AG09319 (cell line): ENCODE measurements at places on chromosomes 4 and X.

DNA sequence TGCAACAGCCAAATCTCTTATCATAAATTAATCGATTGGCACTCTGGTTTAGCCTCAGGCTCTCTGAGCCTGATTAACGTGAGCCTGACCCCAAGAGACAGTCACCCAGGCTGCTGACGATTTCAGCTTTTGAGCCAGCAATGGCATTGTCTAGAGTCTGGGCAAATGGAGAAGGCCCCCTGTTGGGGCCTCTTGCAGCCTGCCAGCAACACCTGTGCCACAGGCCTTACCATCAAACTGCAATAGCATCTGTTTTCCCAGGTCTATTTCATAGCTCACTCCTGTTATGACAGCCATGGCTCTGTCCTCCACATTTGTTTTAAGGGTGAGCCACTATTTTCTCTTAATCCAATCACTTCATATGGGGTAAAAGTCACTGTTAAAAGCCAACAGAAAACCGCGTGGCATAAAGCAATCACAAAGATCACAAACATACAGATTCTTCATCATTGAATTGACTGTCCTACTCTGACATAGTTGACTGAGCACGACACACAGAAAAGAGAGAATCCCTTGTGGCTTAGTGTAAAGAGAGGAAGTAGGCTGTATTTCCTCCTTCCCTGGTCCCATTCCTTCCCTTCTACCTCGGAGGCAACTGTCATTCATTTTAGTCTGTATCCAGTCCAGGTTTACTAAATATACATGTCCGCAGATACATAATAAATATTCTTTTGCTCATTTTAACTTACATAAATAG lies 47.8 kb downstream of the SLC9A7 start:
- DNase-seq: no peak

GRCh38 chrX:53476371-53476770 lies 42.2 kb upstream of the HSD17B10 start:
- DNase-seq: no peak

- DNase-seq: no peak
These were observed 58.0 kb downstream of the VGLL1 start for GRCh38 chrX:136589966-136590365.

DNA sequence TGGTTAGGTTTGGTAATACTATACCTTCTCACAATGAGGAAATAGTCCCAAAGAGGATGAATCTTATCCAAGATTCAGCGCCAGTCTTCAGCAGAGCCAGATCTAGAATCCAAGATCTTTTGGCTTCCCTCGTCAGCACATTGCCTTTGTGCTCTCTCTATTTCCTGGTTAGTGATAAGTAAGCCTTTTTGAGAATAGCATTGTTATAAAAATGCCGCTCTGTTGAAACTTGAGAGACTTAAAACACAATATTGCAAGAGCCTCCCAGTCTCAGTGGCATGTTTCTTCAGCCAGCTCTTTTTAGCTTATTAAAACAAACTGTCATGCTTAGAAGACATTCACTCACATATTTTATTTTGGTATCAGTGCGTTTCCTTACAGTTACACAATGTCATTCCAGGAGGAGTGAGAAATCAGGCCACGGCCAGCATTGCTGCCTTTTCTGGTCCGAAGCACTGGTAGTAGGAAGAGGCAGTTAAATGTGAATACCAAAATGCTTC lies 141.4 kb downstream of the KLHL8 start:
- DNase-seq: peak; percentile 72

DNA sequence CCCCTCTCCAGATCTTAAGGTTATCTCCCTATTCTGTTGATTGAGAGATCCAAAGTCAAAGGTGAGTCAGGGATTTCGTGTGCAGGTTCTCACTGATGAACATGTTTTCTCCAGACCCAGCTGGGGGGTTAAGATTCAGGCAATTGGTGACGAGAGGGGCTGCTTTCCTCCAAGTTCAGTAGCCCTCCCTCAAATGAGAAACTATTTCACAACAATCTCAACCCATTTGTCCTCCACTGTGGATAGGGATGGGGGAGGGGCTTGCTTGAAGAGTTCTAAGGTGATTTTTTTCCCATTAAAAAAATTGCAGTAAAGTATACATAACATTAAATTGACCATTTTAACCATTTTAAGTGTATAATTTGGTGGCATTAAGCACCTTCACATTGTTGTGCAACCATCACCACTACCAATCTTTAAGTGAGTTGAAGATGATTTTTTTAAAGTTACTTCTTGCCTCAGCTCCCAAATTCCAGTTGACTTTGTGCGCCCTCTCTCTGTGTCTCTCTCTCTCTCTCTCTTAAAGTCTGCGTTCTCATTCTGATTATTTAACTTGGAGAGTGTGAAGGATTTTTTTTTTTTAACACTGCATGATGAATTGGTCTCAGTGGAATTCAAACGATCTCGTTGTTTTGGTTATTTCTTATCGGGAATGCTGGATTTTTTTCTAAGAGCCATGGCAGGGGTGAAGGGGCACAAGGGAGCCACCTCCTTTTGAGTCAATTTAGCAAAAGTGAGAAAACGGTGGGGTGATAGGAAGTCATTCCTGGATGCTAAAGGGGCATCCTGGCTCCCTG lies 175.9 kb downstream of the SHROOM3 start:
- no peak for DNase-seq

DNA sequence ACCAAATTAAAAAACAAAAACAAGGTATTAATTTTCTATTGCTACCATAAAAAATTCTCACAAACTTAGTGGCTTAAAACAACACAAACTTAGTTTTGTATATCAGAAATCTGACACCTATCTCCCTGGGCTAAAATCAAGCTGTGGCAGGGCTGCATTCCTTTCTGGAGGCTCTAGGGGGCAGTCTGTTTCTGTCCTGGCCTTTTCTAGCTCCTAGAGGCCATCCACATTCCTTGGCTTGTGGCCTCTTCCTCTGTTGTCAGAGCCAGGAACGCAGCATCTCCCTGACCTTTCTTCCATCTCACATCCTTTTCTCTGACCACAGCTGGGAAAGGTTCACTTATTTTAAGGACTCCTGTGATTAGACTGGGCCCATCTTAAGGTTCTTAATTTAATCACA lies 38.9 kb upstream of the TLR2 start:
- DNase-seq: no peak

GRCh38 chr4:6728320-6729029 lies 12.5 kb downstream of the BLOC1S4 start:
- DNase-seq: no peak

- peak; percentile 27 for DNase-seq
These were observed 63.1 kb upstream of the NDP start for GRCh38 chrX:44036336-44036735.

DNA sequence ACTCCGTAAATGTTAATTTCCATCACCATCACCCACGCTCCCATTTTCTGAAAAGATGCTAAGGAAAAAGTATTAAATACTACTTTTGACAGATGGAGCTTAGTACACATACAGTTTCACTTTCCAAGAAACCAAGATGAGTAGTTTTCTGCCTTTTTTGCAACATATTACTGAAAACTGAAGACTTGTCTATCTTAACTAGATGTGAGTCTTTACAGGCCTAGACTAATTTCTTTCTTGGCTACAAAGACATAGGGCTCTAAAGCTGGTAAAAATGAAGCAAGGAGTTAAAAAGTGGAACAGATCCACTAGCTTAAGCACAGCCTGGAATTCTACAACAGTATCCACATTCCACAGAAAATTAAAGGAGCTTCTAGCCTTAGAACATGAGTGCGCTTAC lies 68.2 kb downstream of the ATP11C start:
- no peak for DNase-seq

- no peak for DNase-seq
These were observed 122.7 kb downstream of the NPNT start for GRCh38 chr4:106017975-106018374.

GRCh38 chr4:67910585-67910905 lies 26.7 kb upstream of the TMPRSS11D start:
- DNase-seq: no peak

- no peak for DNase-seq
These were observed 87.6 kb upstream of the GABRG1 start for GRCh38 chr4:46211406-46211805.

DNA sequence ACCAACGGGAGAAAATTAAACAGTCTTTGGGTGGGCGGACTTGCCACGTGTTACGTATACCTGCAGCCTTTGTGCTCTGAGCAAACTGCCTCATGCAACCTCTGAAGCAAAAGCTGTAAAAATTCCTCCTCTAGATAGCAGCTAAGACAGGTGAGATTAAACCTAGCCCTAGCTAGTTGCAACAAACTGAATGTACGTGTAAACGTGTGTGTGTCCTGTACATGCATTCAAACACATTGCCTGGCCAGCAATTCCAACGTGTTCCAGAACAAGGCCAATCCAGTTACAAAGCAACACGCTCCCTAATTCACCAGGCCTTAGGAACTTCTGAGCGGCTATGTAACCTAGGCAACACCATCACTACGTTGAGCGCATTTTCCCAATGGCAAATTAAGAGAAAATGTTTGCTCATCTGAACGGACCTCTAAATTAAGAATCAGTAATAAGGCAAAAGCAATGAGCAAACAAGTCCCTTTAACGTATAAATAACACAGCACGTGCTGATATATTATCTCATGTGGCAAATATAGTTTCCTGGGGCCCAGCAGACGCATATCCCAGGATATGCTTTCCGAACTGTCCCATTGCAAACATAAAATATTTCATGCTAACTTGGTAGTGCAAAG lies 792 bp downstream of the PPID start:
- DNase-seq: no peak

- DNase-seq: no peak
These were observed 40.8 kb downstream of the SMIM14 start for GRCh38 chr4:39597695-39598381.

- peak; percentile 92 for DNase-seq
These were observed 31.5 kb upstream of the ELF2 start for GRCh38 chr4:139208404-139208945.

- DNase-seq: peak; percentile 16
These were observed 213.1 kb upstream of the PSAPL1 start for GRCh38 chr4:7647600-7648543.

- no peak for DNase-seq
These were observed 52.8 kb downstream of the PPEF2 start for GRCh38 chr4:75849461-75849860.

- DNase-seq: no peak
These were observed 31.7 kb downstream of the MAD2L1 start for GRCh38 chr4:120034913-120035312.

DNA sequence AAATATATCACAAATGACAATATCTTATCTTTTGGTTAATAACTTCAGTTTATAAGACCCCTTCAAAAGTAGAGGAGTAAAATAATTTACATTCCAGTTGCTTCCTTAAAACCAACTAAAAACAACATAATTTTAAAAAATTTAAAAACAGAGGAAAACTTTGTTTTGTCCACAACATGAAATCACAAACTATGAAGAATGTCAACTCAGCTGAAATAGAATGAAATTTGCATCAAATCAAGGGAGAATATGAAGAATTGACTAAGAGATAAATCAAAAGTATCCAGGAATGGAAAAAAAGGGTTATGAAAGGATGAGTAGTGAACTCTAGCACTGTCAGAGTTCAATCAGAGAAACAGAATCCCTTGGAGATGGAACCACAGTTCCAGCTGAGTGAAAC lies 2.2 kb upstream of the YY2 start:
- DNase-seq: no peak

DNA sequence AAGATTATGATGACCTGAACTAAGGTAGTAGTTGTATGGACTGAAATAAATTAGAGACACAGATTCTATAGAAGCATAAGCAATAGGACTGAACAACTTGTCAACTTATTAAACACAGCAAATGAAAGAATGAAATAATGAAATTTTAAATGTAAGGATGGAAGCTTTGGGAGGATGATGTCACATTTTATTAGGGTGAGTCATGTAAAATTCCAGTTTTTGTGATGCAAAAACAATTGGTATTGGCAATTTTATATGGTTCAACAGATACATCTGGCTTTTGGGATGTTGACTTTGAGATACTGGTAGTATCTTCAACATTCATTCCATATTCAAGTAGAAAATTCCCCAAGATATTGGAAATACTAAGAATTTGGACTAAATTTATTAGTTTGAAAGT lies 72.7 kb upstream of the IL15 start:
- no peak for DNase-seq

GRCh38 chr4:163404080-163404479 lies 60.4 kb downstream of the NPY5R start:
- DNase-seq: no peak

GRCh38 chr4:52266537-52267137 lies 215.5 kb downstream of the SPATA18 start:
- no peak for DNase-seq

GRCh38 chrX:22392133-22392948 lies 119.6 kb downstream of the CBLL2 start:
- DNase-seq: no peak

GRCh38 chr4:67332627-67333026 lies 212.7 kb downstream of the CENPC start:
- no peak for DNase-seq
